ENCODE measurements at places on chromosomes 5 and 9.

DNA sequence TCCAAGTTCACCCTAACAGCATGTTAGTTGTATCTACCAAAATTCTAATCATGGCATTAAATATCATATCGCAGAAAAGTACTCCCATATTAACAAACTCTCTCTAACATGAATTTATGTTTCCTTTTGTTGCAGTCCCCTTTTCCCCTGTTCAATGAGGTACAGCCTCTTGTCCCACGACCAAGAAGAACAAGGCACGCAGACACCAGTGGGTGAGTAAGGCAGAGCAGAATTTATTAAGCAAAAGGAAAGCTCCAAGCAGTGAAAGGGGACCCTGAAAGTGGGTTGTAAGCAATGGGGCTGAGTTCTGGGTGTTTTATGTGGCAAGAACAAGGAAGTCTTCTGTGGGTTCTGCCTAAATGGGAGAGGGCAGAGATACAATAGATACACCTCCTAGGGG is 183.5 kb downstream of the LURAP1L start:
- DNase-seq: no peak

DNA sequence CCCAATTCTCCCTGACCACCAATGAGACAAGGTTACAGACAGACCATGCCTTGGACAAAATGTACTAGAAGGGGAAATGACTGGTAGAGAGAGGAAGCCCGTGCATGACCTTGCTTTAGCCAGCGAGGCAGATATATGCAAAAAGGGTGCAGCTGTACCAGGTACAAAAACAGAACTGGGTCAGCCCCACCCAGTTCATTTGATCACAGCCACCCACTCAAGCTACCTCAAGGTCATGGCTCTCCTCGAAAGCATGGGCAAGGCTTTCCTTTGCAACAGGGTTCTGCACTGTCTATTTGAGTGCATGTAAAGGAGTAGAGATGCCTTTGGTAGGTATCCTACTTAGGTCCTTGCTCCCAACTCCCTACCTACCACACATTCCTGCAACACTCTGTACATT is 33.3 kb downstream of the TLE1 start:
- no peak for DNase-seq

DNA sequence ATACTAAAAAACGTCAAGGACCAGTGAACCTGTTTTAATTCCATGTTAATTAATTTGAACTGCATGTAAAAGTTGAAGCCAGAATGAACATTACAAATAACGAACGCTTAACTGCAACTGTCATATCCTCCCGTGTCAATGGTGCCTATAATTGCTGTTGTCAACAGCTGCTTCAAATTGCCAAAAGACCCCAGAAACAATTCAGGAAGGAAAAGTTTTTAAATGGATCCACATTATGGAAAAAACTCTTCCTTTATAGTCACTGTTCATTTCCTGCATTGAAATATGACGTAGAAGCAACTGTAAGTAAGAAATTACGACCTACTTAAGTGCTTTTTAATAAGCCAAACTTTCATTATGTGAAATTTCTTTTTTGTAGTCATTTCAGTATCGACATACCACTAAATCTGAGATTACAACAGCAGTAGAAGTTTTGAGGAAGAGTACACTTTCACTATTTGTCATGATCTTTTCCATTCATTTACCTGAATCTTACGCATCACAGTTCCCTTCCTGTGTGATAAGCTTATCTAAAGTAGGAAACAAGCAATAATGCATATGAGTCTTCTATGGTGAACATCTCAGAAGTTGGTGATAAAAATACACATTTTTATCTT is 37.8 kb downstream of the MEF2C start:
- DNase-seq: no peak

- no peak for DNase-seq
Observed at GRCh38 chr5:104177651-104178050, 615.1 kb upstream of the NUDT12 start.

- no peak for DNase-seq
Observed at GRCh38 chr5:102106599-102106998, 189.5 kb downstream of the SLCO4C1 start.

- DNase-seq: no peak
Observed at GRCh38 chr5:10125116-10125515, 124.6 kb downstream of the ATPSCKMT start.

DNA sequence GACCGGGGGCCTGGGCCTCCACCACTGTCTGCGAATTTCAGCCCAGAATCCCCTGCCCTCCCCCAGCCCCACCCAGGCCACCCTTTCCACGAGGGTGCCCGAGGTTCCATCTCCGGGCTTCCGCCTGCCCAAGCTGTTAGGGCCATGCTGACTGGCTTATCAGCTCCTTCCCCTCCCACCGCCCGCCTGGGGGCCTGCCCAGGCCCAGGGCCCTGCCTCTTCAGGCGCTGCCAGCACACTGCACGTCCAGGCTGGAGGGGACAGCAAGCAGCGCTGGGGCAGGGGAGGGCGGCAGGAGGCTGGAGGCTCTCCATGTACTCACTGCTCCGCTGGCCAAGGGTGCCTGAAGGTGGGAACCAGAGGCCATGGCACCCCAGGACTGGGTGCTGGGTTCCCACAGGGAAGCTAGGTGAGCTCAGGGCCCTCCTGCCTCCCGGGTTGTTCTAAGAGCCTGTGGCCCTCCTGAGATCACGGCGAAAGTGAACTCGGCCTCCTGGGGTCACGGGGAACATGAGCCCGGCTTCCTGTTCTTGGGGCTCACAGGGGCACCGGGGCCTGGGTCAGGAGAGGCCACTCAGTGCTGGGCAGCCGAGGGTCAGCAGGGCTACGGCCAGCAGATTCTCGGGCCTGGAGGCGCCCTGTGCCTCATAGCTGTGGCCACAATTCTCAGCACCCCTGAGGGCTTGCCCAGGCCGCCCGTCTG is 57.7 kb upstream of the EGFL7 start:
- no peak for DNase-seq

DNA sequence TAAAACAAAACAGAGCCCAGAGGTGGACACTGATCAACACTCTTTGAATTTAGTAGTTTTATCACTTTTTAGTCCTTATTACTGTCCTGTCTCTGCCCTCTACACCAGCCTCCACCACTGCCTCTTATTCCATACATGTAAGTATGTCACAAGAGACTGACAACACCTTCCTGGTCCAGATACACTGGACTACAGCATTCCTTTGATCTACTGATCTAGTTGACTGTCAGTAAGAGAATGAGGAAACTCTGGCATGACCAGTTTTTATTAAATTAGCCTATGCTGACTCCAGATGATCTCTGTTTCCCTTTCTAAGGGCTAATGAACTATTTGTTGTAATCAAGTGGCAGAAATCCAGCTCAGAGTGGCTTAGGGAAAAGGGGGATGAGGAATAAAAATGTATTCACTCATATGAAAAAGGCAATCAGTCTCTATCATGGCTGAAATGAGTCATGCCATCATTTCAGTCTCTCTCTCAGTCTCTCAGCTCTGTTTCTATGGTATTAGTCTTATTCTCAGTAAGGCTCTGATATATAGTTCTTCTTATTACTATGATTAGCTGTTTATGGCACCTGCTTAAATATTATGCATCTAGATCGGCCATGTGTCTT is 5.5 kb downstream of the ARHGEF37 start:
- peak; percentile 18 for DNase-seq

- peak; percentile 29 for DNase-seq
Observed at GRCh38 chr5:74167206-74167929, 473.2 kb downstream of the ENC1 start.

DNA sequence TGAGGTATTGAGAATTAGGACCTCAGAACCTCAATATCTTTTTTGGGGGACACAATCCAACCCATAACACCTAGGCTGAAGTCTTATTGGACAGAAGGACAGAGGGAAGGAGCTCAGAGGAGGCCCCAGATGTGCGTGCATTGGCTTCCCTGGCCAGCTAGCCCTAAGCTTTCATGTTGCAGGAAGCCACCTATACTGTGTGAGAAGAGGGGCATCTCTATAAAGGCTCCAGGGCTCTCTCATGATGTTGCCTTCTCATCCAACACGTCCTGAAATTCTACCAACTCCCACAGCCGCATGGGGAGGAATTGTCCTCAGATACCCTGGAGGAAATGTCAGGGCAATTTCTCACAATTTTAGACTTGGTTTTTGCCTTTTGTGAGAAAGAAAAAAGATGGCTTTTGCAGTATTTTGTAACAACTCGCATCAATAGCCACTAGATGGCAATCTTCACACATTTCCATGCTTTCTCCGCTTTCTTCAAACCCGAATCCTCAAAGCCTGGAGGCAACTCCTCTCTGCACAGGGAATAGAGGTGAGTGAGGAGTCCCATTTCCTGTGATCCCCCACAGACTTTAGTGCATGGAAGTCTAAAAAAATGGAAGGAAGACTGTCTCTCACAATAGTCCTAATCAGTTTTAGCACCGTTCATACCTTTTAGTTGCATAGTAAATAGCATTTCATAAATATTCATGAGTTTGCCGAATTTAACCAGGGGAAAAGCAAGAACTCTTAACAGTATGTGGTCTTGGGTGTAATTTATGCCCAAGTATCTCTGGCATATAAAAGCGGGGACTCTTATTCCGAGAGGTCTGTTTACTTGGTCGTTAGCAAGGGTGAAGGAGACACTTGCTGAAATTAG is 7.4 kb upstream of the PPP3R2 start:
- DNase-seq: peak; percentile 71

GRCh38 chr5:106656821-106657220 is 1013.9 kb downstream of the EFNA5 start:
- DNase-seq: no peak

- DNase-seq: no peak
Observed at GRCh38 chr5:107935645-107936044, 264.9 kb upstream of the EFNA5 start.

- peak; percentile 76 for DNase-seq
Observed at GRCh38 chr9:136848393-136849037, 694 bp upstream of the PHPT1 start.

DNA sequence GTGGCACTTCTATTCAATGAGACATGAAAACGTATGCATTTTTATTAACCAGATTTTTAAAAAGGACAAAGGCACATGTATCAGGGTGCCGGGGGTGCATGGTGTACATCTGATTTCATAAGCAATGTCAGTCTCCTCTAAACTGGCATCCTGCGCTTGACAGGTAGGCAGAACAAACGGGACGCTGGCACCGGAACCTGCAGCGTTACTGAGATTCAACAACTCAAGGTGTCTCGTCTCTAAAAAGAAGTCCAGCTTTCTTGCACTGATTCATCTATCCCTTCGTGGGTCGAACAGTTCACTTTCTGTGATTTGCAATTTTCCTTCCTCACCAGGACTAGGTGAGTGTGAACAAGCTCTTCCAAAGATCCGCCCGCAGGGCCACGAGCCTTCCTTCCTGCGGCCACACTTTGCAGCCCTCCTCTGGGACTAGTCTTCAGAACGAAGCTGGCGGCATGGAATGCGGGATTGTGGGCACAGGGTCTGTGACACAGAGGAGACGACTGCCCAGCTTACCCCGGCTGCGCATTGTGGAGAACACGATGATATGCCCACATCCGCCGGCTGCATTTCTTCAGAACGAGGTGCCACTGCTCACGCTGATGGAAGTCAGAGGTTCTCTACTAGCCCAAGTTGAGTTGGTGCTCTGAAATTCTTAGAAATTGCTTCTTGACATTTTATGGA is 7.2 kb downstream of the SLC6A3 start:
- no peak for DNase-seq

GRCh38 chr5:63262185-63262981 is 683.8 kb downstream of the LRRC70 start:
- no peak for DNase-seq

- no peak for DNase-seq
Observed at GRCh38 chr5:19986031-19986619, 1.9 kb downstream of the CDH18 start.

GRCh38 chr9:133396952-133397351 is 20.8 kb downstream of the STKLD1 start:
- DNase-seq: no peak

DNA sequence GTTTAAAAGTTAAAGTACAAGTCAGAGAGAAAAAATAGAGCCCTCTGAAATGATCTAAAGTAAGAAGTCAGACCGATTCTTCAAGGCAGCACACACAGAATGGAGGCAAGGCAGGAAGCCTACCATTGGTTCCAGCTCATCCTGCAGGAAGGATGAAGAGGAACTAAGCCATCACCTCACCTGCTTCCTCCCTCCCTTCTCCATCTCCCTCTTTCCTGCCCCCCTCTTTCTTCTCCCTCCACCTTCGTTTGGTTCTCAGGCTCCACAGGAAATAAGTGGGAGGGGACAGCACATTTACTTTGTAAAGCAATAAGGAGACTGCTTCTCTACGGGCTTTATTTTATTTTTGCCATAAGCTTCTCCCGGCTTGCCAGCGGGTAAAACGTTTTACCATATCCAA is 213.4 kb downstream of the TRIM32 start:
- no peak for DNase-seq

GRCh38 chr9:126849591-126850225 is 10.7 kb upstream of the ZBTB34 start:
- no peak for DNase-seq

DNA sequence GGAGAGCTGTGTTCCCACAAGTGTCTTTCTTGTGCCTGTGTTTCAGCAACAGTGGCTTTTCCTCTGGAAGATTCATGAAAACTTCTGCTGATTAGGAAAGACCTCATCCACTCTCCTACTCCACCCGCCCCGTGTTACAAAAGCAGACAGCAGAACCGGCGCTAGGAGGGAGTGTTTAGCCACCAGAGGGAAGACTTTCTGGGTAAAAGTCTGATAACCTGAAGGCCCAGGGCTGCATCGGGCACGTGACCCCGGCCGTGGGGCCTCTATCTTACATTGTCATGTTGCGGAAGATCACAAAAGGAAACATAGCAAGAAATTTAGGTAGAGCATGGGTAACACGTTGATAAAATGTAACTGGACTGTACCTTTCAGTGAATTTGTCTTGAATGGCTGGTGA is 32.0 kb upstream of the DMRT2 start:
- DNase-seq: no peak

- no peak for DNase-seq
Observed at GRCh38 chr5:16626696-16627264, 10.0 kb upstream of the RETREG1 start.

DNA sequence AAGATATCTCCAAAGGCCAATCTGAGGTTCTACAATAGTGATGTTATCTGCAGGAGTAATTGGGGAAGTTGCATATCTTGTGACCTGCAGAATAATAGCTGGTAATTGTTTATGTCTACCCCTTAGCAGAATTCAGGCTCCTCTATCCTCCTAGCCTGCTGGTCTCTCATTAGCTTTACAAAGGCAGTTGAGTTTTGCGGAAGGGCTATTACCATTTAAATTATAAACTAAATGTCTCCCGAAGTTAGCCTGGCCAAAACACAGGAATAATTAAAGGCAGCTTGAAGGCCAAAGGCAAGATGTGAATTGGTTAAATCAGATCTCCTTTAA is 168.7 kb downstream of the TTC39B start:
- no peak for DNase-seq

DNA sequence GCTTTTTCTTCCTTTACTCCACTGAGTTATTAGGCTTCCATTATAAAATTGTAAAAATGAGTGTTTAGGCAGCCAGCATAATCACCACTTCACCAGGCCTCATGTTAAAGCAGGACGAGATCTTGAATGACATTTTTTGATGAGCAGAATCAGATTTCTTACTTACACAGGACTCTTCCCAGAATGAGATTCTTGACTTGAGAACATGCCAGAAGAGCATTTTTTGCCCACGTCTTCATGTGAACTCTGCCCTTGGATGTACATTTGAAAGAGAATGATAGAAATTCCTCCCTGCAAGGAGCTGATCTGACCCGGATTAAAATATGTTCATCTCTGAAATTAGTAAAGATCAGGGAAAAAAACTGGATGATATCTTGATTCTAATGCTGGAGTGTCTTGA is 212.1 kb upstream of the ADRA1B start:
- no peak for DNase-seq
